ENCODE measurements at places on chromosomes 11 and 22. TPM values are rescaled to one million over a fixed set of nuclear protein-coding genes. Genes with fewer than 3 reads are reported as not detected.

CTSF gene
- total RNA-seq: 0.71 TPM

- no peak for DNase-seq
These were observed 62.5 kb downstream of the SMIM38 start for GRCh38 chr11:69218271-69218682.

- no peak for DNase-seq
These were observed 122.3 kb downstream of the SPATA19 start for GRCh38 chr11:133723056-133723455.

DNA sequence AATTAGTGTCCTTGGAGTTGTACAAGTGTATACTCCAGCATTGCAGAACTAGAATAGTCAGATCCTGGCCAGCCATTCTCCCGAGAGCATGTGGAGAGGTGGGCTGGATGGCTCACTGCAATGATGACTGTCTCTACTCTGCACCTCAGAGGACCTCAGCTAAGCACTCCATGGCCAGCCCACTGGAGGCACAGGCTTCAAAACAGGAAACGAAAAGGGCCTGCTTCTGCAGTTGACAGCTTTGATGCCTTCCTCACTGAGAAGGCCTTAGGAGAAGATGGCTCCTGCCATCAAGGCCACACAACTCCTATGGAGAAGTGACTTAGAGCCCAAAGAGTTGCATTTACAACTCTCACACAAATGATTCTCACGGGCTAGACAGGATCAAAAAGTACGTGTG is 9.1 kb downstream of the POLD4 start:
- no peak for DNase-seq

- DNase-seq: no peak
These were observed 47.2 kb downstream of the FBLN1 start for GRCh38 chr22:45549762-45550378.

DNA sequence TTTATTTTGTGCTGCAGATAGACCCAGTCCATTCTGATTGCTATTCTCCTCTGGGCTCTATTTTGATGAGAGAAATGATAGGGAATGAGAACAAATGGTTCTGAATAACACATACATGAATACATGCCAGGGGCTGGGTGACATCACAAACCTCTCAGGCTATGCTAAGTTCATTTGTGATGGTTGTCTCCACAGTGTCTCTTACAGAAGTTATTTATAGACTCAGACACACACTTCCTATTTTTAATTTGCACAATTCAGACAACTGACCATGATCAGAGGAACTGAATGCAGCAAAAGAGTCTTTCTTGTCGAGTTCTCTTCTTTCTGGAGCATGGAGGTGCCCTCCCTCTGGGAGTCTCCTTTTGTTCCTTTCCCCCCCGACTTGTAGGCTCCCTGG is 991.7 kb downstream of the OPCML start:
- DNase-seq: no peak

All from activated T-helper 1 cell treated with anti-CD3 and anti-CD28 coated beads, Interleukin-12 subunit alpha, Interleukin-12 subunit beta, Interleukin-2, Interleukin-4 antibody, amounts not matched to agents 30 ng/mL and 10 ng/mL and 1 ng/mL, durations not matched to agents 14 hours and 24 hours and 36 hours (primary cell).